ENCODE measurements at places on chromosomes 3 and 15.

DNA sequence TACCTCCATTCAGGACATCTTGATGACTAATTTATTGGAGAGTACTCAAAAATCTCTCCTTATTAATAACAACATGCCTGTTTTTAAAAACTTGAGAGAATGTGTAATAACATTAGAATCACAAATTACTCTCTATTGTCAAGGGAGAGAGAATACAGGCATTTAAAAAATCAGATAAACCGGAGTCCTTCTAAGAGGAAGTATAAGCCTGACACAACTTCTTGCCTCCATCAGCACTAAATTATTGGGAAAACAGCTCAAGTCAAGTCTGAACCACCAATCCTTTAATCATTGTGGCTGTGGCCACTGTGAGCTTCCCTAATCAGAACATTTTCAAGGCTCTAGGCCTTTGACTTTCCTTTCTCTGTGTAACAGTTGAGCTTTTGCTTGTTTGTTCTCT is 38.0 kb downstream of the SSR3 start:
- DNase-seq, result no peak

- no peak for DNase-seq
Measured at GRCh38 chr3:58154626-58155449, 55.9 kb downstream of the DNASE1L3 start.

DNA sequence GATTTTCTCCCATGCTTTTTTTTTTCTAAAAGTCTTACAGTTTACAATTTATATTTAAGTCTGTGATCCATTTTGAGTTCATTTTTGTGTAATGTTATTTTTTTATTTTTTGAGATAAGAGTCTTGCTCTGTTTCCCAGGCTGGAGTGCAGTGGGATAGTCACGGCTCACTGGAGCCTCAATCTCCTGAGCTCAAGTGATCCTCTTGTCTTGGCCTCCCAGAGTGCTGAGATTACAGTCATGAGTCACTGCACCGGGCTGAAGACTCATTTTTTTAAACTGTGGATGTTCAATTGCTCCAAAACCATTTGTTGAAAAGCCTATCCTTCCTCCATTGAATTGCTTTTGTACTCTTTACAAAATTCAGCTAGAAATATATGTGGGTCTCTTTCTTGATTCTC is 19.5 kb downstream of the LNP1 start:
- DNase-seq, result no peak

GRCh38 chr3:189778340-189778950 is 147.3 kb downstream of the TP63 start:
- DNase-seq, result no peak

GRCh38 chr3:33385423-33385822 is 54.8 kb downstream of the UBP1 start:
- no peak for DNase-seq

DNA sequence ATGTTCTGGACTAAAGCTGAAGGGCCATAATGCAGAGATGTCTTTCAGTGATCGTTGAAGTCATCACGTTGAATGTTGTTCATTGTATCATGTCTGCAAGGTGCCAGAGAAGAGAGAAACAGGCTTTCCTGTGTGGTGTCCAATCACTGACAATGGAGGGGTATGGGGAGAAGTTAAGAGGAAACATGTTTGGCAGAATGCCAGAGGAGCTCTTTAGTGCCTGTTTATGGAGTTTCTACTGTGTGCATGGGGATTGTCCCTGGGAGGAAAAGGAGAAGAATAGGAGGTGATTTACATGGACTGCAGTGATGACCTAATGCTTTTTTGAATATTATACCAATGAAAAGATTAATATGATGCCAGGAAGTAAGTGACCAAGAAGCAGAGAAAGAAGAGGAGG is 11.7 kb downstream of the SCAANT1 start:
- DNase-seq, result peak; percentile 65

DNA sequence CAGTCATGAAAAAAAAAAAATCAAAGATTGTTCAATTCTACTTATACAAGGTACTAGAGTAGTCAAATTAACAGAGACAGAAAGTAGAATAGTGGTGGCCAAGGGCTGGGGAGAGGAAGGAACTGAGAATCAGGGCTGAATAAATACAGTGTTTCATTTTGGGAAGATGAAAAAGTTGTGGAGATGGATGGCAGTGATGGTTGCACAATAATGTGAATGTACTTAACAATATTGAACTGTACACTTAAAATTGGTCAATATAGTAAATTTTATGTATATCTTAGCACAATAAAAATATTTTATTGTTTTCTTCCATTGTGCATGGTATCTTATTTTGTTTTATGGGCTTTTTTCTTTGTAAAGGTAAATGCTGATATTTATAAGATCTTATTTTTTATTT is 262.2 kb upstream of the AGTR1 start:
- no peak for DNase-seq

DNA sequence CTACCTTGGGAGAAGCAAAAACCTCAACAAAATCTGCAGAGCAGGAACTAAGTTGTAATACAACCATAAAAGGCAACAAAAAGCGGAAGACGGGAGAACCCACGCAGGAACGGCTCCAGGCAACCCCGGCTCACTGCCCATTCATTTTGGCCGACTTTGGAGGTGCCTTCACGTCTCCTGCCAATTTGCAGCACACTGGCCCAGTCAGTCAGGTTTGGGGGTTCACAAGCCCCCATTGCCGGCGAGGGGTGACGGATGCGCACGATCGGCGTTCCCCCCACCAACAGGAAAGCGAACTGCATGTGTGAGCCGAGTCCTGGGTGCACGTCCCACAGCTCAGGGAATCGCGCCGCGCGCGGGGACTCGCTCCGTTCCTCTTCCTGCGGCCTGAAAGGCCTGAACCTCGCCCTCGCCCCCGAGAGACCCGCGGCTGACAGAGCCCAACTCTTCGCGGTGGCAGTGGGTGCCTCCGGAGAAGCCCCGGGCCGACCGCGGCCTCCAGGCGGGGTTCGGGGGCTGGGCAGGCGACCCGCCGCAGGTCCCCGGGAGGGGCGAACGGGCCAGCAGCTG is 463 bp downstream of the TERC start:
- peak; percentile 83 for DNase-seq

DNA sequence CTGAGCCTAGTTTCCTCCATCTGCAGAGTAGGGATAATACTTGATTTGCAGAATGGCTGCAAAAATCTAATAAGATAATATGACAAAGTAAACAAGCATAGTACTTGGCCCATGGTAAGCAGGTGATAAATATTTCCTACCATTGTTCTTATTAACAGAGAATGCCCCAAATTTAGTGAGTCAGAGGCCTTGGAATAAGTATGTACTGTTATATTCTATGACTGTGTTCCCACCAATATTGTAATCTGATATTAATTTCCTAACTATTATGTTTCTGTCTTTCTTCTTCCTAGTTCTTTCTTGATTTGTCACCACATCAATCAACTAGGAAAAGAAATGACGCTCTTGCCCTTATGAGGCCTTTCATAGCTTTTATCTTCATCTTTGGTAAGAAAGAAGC is 178.4 kb upstream of the SLC2A2 start:
- DNase-seq, result no peak

- no peak for DNase-seq
Measured at GRCh38 chr3:145395421-145395820, 765.6 kb downstream of the PLOD2 start.

DNA sequence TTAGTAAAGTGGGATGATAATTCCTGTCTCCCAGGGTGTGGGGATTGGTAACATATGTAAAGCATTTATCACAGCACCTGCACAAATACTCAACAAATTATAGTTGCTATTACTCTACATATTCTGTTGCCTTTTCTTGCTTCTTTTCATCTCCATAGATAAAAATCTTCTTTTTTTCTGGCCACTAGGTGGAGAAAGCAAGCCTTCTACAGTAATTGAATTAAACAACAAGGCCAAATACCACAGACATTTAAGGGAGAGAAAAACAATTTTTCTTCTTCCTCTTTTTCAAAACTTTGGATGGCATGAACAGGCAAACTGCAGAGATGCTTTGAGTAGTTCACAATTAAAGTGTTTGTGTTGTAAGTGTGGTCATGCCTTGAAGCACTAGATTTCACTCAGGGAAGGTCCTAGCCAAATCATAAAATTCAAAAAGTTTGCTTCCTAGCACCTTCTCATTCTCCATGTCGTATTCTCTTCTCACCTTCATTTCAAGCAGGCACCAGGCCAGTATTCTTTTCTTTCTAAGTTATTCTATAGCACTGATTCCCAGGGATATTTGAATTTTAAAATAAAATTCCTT is 493.4 kb upstream of the TGFBR2 start:
- DNase-seq, result peak; percentile 49

GRCh38 chr3:116280130-116280740 is 165.1 kb downstream of the LSAMP start:
- DNase-seq, result no peak

DNA sequence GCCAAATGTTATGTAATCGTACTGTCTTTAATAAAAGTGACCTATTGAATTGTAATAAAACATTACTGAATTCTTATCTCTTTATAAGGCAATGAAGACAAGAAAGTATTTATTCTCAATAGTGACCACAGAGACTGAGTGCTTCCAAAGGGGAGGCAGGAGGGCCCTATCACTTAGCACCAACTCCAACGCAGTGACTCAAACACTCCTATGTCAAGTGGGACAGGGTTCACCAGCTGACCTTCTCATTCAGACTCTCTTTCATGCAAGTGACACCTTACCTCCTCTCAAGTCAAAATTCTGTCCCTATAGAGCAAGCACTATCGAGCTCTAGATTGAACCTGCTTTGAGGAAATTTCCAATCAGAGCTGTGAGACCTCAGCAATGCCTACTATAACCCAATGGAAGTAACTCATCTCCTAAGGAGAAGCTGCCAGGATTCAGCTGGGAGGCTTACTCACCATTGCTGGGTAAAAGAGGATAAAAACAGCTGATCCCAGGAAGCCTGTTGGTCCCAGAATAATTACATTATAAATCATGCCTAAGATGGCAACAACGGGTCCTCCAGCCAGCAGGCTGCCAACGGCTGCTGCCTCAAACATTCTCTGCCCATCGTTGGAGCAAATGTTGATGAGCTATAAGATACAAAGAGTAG is 35.6 kb downstream of the ABCC5 start:
- no peak for DNase-seq

- peak; percentile 40 for DNase-seq
Measured at GRCh38 chr3:38669668-38670067, 20.2 kb upstream of the SCN5A start.

DNA sequence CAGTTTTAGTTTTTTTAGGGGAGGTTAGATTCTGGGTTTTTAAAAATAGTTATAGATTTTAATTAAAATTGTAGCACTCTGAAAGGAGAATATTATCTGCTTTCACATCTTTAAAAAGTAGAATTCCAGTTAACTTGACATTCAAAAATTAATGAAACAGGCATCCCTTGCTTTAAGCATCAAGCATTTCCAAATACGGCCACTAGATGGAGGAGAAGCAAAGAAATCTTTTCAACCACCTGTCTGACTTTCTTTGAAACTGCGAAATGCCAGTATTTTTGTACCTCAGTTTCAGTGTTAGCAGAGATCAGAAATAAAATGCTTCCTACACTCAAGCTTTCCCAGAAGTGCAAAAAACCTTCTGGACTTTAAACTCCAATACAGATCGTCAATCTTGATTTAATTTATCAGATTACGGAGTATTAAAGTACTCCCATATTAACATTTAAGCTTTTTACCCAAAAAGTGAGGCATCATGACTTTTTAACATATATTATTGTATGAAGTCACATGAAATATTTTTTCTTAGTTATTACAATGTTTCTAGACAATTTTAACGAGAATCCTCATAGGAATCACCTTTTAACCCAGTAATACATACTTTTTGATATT is 153.3 kb downstream of the P3H2 start:
- DNase-seq, result peak; percentile 71

DNA sequence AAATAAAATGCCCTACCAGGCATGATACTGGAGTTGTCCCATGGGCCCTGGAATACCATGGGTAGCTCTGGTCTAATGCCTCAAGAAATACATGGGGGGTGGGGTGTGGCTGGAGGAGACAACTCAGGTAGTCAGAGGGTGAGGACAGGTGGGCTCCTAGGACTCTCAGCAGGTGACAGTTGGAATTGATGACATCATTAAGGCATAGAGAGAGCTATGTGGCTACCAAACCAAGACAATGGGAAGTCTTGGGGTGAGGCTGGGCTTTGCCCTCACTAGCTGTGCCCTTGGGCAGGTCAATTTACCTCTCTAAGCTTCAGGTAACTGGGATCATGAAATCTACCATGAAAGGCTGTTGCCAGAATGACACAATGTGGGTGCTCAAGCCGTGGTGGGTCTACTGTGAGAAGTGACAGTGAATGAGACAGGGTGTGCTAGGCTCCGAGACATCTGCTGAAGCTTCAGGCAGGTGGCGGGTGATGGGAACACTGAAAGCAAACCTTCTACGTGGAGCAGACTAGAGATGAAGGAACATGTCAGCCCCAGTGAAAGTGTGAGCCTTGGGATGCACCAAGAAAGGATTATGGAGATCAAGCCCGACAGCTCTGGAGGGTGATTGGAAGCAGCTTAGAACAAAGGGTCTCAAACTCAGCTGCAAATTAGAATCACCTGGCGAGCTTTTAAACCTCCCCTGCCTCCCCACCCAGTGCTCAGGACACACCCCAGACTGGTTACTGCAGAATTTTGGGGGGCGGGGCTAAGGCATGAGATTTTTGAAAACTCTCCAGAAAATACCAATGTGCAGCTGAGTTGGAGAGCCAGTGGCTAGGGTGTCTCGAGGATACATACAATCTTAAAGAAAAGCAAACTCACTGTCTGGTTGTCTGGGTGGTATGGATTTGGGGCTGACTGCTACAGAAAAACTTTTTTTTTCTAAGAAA is 21.5 kb downstream of the SLC6A20 start:
- no peak for DNase-seq

GRCh38 chr3:122886946-122887345 is 92.1 kb downstream of the SLC49A4 start:
- DNase-seq, result no peak

DNA sequence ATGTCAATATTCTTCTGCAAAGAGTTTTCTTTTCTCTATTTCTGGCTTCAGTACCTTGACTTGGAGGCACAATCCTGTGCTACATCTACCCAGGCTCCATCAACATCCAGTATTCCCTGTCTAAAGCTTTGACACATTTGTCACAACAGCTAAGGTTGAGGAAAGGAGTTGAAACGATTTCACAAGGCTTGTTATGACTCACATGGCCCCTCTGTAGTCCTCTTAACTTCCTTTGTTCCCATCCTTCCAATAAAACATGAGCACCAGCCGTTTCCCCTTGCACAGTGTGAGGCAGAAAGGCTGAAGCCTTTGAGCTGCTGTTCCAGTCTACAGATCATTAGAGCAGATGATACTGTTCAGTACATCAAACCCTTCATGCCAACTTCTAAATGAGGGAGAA is 163.0 kb upstream of the TMCO5A start:
- peak; percentile 71 for DNase-seq

- no peak for DNase-seq
Measured at GRCh38 chr3:11808231-11808630, 38.5 kb downstream of the TAMM41 start.

Measured in cardiac muscle cell (in vitro differentiated cells and primary cell).